Right renal cortex interstitium (tissue), 3 donors: ENCODE measurements at places on chromosomes 5 and 9.

DNA sequence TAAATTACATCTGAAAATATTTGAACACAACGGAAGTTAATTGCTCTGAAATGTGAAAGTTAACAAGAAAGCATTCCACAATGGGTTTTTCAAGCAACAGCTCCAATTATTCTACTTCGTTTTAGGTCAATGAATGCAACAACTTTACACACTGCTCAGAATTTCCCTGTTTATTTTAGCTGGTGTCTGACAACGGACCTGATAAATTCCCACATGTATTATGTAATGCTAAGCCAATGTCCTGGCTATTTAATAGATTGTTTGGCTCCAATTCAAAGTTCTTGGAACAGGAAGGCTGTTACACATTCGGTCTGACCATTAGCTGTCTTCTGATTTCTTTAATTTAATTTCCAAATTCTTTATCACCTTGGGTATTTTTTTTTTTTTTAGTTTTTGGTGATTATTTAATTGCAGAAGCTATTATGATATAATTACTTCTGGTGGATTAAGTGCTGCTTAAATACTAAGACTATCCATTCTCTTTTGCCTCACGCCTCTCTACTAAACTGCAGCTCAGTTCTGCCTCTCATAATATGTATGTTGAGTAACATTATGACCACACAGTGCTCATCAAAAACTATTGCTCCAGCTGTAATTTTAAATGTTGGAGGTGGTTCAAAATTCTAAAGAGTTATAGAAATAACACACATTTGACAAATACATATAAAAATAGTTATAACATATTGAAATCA, 57.9 kb downstream of the MEF2C start:
- no peak for DNase-seq

- DNase-seq, result no peak
Observed at GRCh38 chr9:104232781-104233341, 138.8 kb downstream of the SMC2 start.

- no peak for DNase-seq
Observed at GRCh38 chr5:92002721-92003274, 619.7 kb upstream of the ARRDC3 start.

- no peak for DNase-seq
Observed at GRCh38 chr9:130837002-130837511, 2.0 kb downstream of the ABL1 start.

DNA sequence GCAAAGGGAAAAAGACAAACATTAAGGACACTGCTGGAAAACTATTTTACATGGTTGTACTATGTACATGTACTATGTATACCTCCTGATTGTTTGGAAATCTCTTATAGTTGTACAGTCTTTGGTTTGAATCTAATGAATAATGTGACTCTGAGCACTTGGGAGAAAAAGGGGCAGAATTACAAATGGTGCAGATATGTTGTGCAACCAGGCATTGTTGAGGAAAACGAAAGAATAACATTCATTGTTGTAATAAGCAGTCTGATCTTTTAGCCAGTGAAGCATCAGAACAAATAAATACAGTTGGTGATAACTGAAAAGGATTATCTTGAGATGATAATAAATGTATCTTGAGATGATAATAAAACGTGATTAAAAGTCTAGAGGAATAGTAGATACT, 87.2 kb downstream of the CSNK1G3 start:
- no peak for DNase-seq

- no peak for DNase-seq
Observed at GRCh38 chr5:124842725-124843595, 96.5 kb upstream of the ZNF608 start.

GRCh38 chr9:137316012-137316981, 14.2 kb upstream of the NRARP start:
- no peak for DNase-seq

GRCh38 chr5:170587808-170588207, 84.0 kb downstream of the KCNIP1 start:
- no peak for DNase-seq

DNA sequence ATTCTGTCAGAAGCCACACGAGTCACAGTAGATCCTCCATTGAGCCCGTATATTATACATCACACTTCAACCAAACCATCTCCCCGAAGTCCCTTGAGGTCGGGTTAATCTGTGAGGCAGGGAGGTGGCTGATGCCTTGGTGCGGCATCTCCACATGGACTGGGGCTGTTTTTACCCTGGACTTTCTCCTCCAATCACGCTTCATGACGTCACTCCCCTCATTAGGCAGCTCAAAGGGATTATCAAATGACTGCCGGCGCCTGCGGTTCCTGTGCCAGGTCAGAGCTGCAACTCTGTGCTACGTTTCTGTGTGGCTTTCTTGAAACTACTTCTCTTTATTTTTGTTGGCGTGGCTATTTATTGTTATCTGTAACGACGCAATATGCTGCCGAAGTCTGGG, 53.7 kb downstream of the TMOD1 start:
- no peak for DNase-seq

DNA sequence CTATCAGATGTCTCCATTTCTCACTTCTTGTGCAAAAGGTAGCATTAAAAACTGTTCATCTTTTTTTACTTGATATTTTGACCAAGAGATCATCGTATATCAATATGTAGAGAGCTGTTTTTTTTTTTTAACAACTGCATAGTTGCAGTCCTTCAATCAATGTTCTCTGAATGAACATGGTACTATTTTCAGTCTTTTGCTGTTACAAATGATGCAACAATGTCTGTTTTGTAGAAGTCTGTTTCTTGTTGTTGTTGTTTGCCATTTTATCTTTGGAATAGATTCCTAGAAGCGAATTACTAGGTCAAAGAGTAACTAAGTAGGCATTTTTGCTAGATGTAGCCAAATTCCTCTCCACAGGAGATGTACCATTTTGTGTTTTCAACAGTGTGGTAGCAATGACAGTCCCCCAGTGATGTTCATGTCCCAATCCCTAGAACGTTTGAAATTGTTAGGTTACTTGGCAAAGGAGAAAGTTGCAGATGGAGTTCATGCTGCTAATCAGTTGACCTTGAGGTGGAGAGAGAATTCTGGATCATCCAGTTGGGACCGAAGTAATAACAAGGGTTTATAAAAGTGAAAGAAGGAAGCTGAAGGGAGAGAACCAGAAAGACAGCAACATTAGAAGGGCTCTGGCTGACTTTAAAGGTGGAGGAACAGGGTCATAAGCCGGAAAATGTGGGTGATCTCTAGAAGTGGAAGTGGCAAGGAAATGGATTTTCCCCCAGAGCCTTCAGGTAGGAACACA, 6.3 kb downstream of the MTREX start:
- no peak for DNase-seq

- DNase-seq, result no peak
Observed at GRCh38 chr5:37396352-37396751, 17.2 kb downstream of the WDR70 start.

- no peak for DNase-seq
Observed at GRCh38 chr9:34589636-34590380, at the start of gene CNTFR. CNTFR (minus strand) TSS chr9:34589724; CDS start chr9:34568981, 20,743 bp downstream.

GRCh38 chr5:16883806-16884205, 52.3 kb downstream of the MYO10 start:
- no peak for DNase-seq

DNA sequence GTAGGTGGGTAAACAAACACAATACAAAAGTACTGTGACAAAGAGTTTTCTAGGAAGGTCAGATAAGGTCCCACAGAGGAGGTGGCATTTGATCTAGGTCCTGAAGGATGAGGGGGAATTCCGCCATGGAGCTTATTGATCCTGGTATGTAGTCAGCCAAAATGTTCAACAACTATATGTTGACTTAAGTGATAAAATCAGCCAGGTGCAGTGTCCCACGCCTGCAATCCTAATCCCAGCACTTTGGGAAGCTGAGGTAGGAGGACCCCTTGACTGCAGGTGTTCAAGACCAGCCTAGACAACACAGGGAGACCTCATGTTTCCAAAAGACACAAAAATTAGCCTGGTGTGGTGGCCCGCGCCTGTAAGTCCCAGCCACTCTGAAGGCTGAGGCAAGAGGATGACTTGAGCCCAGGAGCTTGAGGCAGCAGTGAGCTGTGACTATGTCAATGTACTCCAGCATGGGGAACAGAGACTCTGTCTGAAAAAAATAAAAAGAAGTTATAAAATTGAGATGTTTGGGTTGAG, 46.4 kb upstream of the PLIN2 start:
- no peak for DNase-seq

DNA sequence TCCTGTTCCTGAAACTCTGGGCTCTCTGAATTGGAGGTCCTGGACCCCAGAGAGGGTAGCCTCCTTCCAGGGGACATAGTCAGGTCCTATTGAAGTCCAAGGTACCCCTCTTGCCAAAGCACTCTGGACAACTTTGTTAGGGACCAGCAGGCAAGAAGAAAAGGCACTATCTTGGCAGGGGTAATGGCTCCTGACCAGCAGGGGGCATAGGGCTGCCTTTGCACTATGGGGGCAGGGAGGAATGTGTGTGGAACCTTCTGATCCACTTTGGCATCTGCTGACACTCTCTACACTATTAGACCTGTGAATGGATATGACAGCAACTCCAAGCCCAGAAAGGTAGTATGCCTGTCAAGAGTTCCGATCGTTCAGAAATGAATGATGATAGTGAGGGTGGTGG, 179.0 kb upstream of the CD180 start:
- DNase-seq, result no peak

- no peak for DNase-seq
Observed at GRCh38 chr5:30000231-30000630, 1193.3 kb upstream of the CDH6 start.

GRCh38 chr5:73625944-73626811, at the start of gene ARHGEF28:
ARHGEF28 (plus strand) TSS chr5:73626196; CDS start chr5:73684852, 58,656 bp downstream.
- DNase-seq, result no peak

- DNase-seq, result no peak
Observed at GRCh38 chr9:86763791-86764190, 183.5 kb downstream of the GAS1 start.
